ENCODE measurements at places on chromosomes 1 and 21.

- DNase-seq: no peak
Measured at GRCh38 chr1:6167391-6168303, 12.5 kb downstream of the CHD5 start.

DNA sequence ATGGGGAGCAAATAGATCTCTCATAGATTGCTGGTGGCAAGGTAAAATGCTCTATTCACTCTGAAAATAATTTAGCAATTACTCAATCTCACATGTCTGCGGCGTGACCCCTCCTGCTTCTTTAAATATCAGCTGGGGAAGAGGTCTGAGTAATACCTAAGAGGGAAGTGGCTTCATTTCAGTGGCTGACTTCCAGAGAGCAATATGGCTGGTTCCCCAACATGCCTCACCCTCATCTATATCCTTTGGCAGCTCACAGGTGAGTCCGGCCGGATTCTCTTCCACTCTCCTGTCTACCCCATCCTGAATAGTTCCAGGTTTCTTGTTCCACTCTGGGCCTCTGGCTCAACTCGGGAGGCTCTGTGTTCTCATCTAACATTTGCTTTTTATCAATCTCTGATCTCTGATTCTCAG, at the start of gene SLAMF7:
SLAMF7 (plus strand) TSS at position 150 of the 414 bp plus-strand sequence; CDS start at position 205, 55 bp downstream.
- no peak for DNase-seq

DNA sequence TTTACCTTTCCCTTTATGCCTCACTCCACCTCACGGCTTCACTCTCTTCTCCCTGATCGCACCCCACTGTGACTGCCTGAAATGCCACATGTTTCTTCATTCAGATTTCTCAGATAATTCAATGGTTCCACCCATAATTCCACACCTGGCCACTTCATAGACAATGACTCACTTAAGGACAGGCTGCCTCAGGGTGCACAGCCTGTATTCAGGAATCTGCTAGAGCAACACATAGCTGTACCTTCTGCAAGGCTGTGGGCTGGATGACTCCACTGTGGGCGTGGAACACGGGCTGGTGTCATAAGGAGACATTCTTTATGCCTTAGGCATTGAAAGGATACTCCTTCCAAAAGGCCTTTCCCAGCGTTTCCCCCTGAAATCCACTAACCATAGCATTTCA, 36.1 kb downstream of the L1TD1 start:
- DNase-seq: no peak

DNA sequence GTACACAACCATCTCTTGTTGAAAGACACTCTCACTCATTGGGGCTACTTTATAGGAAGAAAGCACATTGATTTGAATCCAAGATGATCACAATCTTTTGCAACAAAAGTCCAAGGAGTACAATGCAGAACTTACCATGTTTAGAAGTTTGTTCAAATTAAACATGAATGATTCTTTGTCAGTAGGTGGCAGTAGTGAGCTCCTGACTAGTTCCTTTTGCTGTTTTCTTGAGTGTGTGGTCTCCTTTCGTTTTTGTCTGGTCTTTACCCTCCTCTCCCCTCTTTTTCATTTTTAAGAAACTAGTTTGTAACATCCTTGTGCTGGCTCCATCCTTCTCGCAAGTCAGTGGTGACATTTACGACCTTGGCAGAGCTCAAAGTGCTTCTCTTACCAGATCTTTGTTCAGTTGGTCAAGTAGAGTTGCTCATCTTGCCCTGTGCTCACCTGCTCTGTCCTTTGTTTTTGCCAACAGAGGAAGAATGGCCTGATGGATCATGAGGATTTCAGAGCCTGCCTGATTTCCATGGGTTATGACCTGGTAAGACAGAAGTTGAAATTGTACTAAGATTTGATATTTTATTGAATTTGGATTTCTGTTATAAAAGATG, 35.7 kb upstream of the MTR start:
- DNase-seq: no peak

GRCh38 chr1:167627615-167627864, 2.5 kb upstream of the RCSD1 start:
- no peak for DNase-seq

- peak; percentile 78 for DNase-seq
Measured at GRCh38 chr1:20058531-20058930, 11.5 kb upstream of the PLA2G5 start.

DNA sequence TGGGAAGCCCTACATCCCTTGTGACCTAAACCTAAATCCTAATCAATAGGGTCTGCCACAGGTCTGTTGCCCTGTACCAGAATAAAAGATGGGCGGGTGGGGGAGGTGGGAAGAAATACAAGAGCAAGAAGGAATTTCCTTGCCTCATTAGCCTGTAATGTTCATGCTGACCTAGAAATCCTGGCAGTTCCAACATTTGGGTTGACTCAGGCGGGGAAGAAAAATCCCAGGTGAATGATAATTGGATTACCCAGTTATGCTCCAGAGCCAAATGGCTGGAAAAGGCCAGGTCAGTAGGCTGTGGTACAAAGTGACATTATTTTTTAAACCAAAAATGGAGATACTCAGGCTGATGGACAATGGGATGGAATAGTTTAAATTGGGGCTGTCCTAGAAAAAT, 27.3 kb upstream of the A3GALT2 start:
- DNase-seq: no peak

DNA sequence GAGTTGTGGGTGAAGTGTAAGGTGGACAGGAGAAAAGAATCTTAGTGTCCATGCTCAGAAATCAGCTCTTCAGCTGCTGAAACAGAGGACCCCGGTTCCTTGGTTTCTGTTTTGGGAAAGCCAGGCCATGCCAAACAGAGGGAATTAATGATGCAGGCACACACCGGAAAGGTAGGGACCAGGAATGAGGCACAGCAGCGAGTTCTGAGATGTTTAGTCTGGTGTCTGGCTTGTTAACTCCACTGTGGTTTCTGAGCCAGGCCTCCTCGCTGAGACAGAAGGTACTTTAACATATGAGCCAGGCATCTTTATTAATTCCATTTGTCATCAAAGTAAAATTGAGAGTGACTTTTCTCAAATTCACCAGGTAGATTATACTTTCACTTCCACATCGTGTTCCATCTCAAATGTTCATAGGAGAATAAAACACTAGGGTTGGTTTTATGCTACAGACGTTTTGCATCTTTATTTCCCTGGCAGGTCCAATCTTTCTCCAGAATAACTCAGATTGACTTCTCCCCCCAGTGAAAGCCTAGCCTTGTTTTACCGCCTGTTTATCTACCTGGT, 23.5 kb downstream of the LRRC8D start:
- DNase-seq: no peak

- DNase-seq: no peak
Measured at GRCh38 chr21:31363720-31364119, 19.7 kb upstream of the TIAM1 start.

DNA sequence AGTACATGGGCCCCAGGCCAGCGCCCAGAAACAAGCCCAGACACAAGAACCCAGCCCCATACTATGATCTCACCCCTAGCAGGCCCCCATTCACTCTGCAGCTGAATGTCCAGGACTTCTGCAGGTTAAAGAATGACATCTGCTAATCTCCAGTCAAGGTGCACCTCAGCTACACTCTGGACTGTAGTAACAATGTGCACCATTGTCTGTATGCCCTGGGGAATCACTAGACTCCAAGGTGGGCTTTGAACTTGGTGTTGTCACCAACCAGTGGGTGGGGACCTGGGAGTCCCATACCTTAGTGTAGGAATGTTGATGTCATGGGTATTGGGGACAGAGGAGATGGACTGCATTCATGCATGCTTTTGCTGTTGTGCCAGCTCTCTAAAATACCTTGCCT, 10.3 kb downstream of the KCNE1 start:
- no peak for DNase-seq

- DNase-seq: no peak
Measured at GRCh38 chr1:226327761-226328162, 18.8 kb upstream of the LIN9 start.

DNA sequence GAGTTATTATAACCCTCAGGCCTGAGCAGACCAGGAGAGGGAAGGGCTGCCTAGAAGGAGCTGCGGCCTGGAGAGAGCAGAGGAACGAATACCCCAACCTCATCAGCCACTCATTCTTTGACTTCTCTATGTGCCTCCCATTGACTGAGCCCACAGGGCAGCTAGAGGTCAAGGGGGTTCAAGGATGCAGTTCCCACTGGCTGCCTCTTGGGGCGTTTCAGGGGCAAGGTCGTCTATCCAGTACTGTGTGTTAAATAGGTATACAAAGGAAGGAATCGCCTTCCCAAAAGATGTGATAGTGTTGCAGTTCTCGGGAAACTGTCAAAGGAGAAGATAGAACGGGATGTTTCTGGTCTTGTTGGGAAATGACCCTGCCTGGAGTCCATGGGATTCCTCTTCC, 250.6 kb downstream of the PRDM2 start:
- DNase-seq: no peak
